ENCODE measurements at places on chromosomes 7 and 10. TPM values are rescaled to one million over a fixed set of nuclear protein-coding genes. Genes with fewer than 3 reads are reported as not detected.

PRKRIP1 gene
- 49.6 TPM for total RNA-seq

SLC13A4 gene
- total RNA-seq, result 3.3 TPM

APBB1IP gene
- total RNA-seq, result 5.9 TPM

GRM3 gene
- total RNA-seq, result not detected

FGF8 gene
- not detected for total RNA-seq

FRG2B gene
- total RNA-seq, result not detected

CLRN3 gene
- not detected for total RNA-seq

CRHR2 gene
- total RNA-seq, result not detected

EEF1AKMT2 gene
- 25.3 TPM for total RNA-seq

SPDYE1 gene
- total RNA-seq, result not detected

CYP26C1 gene
- 0.09 TPM for total RNA-seq

ADAMTS14 gene
- total RNA-seq, result 2.0 TPM

PRF1 gene
- not detected for total RNA-seq

CFAP43 gene
- total RNA-seq, result 0.41 TPM

CCSER2 gene
- 40.8 TPM for total RNA-seq

CELF2 gene
- total RNA-seq, result 42.8 TPM

VSIR gene
- 20.6 TPM for total RNA-seq

GDF2 gene
- total RNA-seq, result not detected

HYAL4 gene
- not detected for total RNA-seq

PCLO gene
- total RNA-seq, result 0.36 TPM

PLAC9 gene
- total RNA-seq, result 78.7 TPM

TAS2R4 gene
- total RNA-seq, result 4.5 TPM

FRMD4A gene
- total RNA-seq, result 32.1 TPM

C10orf143 gene
- 0.49 TPM for total RNA-seq

PDE1C gene
- total RNA-seq, result 187 TPM

OR2A1 gene
- total RNA-seq, result 0.27 TPM

ERCC6 gene
- 51.1 TPM for total RNA-seq

CALN1 gene
- total RNA-seq, result not detected

CLCN1 gene
- total RNA-seq, result 0.16 TPM

ESYT2 gene
- total RNA-seq, result 105 TPM

SPDYE2 gene
- not detected for total RNA-seq

DLG5 gene
- total RNA-seq, result 42.7 TPM

UNC5B gene
- total RNA-seq, result 20.6 TPM

EDRF1 gene
- total RNA-seq, result 27.2 TPM

NFE2L3 gene
- total RNA-seq, result 0.18 TPM

Measured in fibroblast of the aortic adventitia (primary cell).